MV-4-11 (cell line): ENCODE measurements at places on chromosomes 5 and 9.

DNA sequence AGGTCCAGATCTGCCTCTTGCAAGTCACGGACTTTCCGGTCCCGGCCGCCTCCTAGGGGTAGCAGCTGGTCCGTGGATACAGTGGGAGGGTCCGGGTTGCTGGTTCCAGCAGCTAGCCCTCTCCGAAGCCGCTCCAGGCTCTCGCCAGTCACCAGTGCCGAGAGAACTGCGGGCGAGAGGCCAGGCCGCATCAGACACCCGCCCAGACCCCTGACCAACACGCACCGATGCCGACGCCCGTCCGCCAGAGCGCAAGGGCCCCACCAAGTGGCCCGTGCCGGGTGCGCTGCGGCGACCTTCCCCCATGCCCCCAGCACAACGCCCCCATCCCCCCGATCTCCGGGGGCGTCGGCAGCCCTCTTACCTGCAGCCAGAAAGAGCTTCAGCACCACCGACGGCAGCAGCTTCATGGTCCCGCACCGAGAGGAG, 470 bp downstream of the HBEGF start:
- DNase-seq = peak; percentile 21

DNA sequence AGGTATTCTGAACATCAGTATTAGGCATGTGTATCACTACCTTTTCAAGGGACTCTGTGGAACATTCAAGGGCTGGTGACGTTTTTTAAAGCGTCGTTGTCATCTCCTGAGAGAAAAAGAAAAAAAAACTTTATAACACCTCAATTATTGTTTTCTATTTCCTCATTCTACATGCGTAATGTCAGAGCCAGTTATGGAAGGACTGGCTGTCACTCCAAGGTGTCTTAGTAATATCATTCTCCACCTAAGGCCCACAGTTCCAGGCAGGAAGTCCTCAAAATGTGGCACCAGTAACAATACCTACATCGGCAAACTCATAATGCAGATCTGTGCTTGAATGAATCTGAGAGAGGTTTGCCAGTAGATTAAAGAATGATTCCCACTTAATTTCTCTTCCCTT, 210.2 kb downstream of the SAXO1 start:
- no peak for DNase-seq

DNA sequence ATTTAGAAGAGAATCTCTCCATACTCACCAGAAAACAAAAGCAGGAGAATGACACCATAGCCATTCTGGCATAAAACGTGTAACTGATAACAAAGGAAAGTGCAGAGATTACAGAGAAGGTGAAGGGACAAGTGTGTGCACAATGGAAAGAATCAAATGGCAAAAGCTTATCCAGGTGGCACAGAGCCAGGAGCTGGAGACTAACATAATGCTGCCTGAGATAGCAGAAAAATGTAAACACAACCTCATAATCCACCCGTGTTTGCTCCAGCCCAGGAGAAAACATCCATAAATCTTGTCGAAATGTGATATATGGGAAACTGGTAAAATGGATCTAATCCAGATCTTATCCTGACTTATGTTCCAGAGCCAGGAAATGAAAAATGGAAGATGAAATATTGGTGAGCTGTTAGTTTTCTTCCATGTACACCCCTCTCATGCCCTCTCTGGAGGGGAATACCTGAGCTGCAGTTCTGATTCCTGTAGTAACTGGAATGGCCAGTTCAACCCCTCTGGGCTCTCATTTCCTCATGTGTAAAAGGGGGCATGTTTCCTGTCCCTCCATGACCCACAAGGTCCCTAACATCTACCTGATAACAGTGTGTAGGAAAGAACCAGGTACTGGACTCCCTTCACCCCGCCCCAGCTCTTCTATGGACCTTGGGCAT, 212.3 kb upstream of the DAPK1 start:
- DNase-seq = no peak

GRCh38 chr5:179275381-179275878, 69.8 kb downstream of the ADAMTS2 start:
- no peak for DNase-seq
